ENCODE measurements at places on chromosomes 5 and 9.

- no peak for DNase-seq
Measured at GRCh38 chr9:112873773-112874405, 16.8 kb downstream of the SLC46A2 start.

DNA sequence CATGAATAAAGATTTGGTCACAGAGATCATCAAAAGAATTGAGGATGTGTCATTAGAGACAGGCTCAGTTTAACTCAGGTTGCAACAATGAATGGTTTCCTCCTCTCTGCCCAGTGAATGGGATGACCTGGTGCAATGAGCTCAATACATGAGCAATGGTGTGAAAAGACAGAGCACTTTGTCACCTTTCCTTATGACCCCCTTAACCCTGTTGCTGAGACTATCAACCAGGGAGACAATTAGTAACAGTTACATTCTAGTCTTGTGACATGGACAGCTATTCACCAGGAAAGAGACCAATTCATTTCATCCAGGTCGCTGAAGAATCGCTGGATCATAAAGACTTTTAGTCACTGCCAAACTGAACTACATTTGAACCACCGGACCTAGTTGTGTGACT lies 19.9 kb upstream of the CDH6 start:
- DNase-seq = no peak

GRCh38 chr5:157487358-157487757 lies 27.3 kb downstream of the NIPAL4 start:
- no peak for DNase-seq

- no peak for DNase-seq
Measured at GRCh38 chr5:91443761-91444467, 60.8 kb upstream of the ARRDC3 start.

- DNase-seq = peak; percentile 30
Measured at GRCh38 chr9:78865737-78866136, 568.8 kb downstream of the PSAT1 start.

DNA sequence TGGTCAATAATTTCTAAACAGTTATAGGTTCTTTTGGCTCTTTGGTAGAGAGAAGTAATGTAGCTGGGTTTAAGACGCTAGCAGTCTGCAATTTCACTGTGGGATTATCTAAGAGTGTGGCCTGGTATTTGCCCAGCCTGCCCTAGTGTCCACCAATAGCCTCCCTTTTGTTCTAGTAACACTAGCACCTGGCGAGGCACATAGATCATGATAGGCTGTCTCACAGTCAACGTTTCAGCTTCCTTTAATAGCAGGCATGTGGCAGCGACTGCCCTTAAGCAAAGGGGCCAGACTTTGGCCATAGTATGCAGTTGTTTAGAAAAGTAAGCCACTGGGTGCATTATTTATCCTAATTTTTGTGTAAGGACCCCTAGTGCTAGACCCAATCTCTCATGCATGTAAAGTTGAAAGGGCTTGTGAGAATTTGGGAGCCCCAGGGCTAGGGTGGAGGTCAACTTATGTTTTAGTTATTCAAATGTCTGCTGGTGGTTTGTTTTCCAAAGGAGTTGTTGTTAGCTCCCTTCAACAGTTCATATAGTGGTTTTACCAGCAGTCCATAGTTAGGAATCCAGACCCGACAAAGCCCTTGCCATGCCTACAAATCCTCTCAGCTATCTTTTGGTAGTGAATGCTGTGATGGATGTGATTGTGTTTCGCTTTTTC lies 274.3 kb downstream of the HTR1A start:
- no peak for DNase-seq

DNA sequence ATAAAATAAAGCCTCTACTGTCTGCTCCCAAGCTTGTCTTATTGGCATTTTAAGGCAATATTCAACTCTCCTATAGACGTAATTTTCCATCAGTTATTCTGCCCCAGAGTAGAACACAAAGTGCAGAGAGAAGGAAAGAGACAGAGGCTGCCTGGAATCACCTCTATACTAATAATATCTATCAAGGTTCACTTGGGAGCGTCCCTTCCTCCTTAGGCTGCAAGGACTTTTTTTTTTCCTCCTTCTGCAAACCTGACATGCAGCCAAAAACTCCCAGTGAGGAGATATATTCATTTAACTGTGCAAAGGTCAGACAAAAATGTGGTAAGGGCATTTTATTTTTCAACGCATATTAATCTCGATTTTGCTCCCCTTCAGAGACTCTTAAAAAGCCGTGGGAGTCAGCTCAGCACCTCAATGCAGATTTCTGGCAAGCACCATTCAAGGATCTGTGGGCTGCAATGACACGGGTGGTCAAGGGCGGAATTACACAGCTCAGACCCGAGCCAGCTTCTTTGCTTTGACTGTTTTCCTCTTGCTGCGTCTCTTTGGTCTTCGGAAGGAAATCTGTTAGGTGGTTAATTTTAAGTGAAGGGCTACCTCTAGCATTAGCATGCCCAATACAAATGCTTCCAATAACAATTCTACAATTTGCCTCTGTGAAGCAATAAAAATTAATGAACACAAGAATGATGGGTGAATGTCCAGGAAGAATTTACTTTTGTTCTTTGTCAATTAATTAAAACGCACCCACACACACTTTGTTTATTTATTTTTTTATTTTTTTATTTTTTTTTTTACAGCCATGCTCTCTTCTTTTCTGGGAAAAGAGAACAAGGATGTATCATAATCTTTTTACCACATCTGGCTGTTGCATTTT lies 587.7 kb upstream of the GRAMD2B start:
- peak; percentile 59 for DNase-seq

DNA sequence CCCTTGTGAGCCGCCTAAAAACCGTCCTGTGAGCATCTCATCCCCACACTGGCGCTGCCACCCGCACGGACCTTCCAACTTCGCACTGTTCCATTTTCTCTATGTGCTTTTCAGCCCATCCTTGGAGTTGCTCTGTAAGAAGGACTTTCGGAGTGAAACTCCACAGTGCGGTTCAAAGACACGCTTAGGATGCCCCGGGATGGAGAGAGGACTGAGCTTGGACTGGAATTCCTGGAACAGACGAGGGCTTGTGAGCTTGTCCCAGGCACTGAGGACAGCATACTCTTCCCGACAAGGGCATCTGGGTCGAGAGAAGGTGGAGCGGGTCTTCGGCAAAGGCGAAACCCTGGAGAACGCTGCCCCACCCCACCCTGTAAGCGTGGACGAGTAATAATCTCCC lies 187.8 kb downstream of the MEF2C start:
- DNase-seq = no peak

DNA sequence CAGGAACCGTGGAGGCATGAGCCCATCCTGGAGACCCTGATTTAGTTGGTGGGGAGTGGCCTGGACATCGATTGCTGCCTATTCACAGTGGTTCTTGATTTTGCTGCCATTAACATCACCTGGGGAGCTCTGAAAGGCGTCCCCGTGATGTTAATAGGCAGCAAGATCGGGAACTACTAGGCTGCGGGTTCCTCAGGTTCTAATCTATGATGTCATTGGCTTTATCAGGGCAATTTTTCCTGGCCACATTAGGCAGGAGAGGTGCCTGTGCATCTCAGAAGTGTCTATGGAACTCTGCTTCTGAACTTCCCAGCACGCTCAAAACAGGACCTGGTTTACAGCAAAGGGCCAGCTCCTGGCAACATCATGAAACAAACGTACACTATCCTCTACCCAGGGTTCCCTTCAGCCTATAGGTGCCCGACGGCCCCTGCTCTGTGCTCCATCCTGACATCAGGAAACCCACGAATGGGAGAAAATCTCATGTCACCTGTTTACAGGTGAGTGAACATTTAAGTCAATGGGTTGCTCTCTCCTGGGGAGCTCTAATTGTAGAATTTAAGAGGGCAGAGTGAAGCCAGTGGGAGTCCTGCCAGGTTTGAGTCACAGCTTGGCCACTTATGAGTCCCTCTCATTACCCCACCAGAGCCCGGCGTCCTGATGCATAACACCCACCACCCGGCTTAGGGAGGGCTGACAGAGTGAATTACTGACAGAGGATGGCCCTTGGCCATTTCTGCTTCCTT lies 49.4 kb downstream of the ROPN1L start:
- DNase-seq = peak; percentile 36

- DNase-seq = peak; percentile 60
Measured at GRCh38 chr5:127705120-127705892, 2.1 kb downstream of the CCDC192 start.

DNA sequence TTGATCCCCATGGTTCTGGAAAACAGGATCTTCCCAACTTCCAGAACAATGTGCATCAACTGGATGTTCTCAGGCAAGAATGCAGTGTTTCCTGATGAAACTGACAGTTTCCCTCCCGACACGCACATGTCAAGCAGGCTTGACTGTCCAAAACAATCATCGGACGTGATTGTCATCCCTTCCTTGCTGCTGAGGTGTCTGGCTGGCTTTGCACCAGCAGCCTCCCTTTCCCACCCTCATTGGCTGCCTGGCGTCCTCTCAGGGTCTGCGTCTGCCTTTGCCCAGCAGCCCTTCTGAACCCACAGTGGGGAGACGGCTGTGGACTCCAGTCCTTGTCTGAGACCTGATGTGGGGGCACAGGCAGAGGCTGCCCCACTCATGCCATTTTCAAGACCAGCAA lies 110.8 kb downstream of the MARCHF3 start:
- DNase-seq = no peak

DNA sequence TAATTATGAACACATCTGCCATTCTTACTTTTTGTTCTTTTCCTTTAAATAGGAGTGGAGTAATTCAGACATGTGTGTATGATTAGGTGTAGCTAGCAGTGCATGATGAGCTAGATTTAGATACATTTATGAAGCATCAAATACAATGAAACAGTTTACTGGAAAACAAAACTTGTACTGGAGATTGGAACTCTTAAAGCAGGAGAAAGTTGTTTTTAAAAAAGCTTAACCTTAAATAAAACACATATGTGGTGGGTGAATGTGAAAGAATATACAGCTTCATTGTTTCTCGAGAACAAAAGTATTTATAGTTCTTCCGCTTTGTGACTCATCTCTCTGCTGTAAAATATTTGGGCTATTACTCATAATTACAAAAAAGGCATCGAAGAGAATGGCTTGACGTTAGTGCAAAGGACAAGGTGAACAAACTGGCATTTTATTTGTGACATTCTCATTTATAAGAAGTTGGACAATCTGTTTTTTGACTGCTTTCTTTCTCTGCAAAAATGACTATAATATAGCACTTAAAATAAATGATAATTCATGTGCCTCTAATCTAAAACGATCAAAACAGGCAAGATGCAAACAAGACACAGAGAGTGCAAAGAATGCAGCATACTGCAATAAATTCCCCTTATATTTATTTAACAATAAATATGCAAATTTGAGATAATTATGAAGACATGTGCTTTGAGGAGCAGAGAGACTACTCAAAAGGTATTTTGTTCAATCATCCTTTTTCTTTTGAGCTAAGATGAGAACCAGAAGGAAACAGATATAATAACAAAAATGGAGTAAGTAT lies 478.8 kb downstream of the CETN3 start:
- DNase-seq = peak; percentile 58

GRCh38 chr5:133758641-133759040 lies 146.3 kb upstream of the FSTL4 start:
- DNase-seq = no peak

DNA sequence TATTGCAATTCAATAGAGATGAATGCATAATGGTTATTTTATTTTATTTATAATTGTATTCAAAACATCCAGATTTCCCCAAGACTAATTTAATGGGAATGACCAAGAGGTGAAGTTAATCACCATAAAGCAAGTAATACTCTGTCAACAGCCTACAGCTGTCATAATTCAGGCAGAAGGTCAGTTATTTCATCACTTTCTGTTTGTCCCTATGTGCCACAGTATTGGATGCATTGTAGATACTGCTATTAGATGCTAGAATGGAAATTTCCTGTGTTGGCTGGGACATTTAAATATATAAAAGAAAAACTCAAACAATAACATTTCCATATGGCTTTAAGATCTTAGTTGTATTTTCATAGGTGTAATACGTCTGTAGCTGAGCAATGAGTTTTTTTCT lies 56.7 kb upstream of the MINAR2 start:
- no peak for DNase-seq

DNA sequence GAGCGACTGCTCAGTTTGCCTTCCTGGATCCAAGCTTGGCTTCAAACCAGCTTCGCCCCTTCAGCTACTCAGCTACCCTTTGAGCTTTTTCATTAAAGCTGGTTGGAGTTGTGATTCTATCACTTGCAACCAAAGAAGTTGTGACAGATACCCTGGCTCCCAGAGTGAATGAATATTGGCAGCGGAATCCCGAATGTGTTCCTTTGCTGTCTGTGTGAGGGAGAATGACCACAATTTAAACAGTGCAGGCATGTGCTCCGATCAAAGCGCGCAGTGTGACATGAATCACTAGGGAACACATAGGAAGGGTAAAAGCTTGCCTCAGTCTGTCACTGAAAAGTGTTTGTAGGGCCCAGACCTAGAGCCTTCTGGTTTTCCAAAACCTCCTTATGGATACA lies 6.6 kb upstream of the AFAP1L1 start:
- no peak for DNase-seq

DNA sequence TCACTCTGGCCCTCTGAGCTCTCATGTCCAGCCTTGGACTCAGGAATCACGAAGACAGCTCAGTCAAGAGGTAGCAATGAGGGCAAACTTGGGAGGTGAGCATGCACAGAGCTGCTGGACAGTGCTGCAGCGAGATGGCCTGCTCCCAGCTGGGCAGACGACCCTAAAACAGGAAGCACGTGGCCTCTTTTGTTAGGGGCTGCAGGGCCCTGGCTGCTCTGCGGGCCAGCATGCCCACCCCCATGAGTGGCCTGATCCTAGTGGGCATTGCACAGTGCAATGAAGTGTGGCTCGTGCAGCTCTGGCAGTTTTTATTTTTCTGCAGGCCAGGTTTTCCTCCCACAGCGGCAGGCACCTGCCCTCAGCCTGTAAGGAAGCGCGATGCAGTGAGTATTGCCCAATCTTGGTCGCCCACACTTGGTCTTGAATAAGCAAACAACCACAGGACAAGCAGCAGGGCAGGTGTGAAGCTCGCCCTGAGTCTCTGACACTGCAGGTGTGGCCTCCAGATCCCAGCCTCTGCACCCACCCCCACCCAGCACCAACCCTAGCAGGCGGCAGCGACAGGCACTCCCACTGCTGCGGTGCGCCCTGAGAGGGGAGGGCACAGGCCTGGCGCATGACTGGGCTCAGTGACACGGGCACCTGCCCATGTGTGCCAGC lies 60.8 kb downstream of the SEMA4D start:
- no peak for DNase-seq

DNA sequence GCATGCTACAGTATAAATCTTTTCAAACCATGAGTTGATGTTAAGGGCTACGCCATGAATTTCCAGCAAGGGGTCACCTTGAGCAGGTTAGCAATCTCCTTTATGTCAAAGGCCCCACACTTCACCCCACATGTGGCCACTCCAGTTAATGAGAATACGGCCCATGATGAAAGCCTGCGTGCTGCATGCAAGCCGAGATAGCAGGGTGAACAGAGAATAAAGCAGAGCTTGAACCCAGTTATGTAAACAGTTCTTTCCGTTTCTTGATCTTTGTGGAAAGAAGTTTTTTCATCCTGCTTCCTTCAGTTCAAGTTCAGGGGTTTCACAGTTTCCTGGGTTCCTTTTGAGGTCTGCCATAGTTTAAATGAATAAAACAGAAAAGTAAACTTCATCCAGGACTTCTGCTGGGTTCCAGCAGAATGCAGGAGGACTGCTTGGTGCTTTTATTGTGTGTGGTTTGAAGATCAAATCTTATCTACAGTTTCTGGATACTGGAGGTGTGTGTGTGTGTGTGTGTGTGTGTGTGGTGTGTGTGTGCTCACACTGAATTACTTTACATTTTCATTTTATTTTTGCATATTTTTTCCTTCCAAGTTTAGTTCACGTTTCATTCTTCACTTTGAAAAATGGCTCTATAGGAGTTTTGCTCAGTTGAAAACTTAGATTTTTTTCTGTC lies 87.1 kb downstream of the HMHB1 start:
- no peak for DNase-seq
